Stimulated activated memory B cell treated with anti-CD40 and anti-IgM and Interleukin-4, amounts not matched to agents 10 μg/mL and 1 μg/mL and 100 μg/mL, for 72 hours (primary cell): ENCODE measurements at places on chromosomes 3 and 15.

GRCh38 chr3:105353485-105354161, 13.1 kb upstream of the ALCAM start:
- ATAC-seq, result peak; percentile 56

DNA sequence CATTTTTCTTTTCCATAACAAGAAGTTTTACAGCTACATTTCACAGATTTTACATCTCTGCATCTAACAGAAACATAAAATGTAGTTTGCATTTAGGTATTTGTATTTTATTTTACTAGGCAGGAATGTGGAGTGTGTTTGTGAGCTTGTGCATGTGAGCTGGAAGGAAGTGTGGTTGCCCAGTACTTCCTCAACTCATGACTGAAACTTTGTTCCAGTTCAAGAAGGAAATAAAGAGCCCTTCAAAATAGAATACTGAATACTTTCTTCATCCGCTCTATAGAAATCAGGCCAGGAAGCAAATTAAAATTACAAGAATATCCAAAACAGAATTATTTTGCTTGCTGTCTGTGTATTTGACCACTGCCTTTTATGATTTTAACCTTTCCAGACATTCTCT, 81.3 kb downstream of the CHL1 start:
- peak; percentile 59 for ATAC-seq

DNA sequence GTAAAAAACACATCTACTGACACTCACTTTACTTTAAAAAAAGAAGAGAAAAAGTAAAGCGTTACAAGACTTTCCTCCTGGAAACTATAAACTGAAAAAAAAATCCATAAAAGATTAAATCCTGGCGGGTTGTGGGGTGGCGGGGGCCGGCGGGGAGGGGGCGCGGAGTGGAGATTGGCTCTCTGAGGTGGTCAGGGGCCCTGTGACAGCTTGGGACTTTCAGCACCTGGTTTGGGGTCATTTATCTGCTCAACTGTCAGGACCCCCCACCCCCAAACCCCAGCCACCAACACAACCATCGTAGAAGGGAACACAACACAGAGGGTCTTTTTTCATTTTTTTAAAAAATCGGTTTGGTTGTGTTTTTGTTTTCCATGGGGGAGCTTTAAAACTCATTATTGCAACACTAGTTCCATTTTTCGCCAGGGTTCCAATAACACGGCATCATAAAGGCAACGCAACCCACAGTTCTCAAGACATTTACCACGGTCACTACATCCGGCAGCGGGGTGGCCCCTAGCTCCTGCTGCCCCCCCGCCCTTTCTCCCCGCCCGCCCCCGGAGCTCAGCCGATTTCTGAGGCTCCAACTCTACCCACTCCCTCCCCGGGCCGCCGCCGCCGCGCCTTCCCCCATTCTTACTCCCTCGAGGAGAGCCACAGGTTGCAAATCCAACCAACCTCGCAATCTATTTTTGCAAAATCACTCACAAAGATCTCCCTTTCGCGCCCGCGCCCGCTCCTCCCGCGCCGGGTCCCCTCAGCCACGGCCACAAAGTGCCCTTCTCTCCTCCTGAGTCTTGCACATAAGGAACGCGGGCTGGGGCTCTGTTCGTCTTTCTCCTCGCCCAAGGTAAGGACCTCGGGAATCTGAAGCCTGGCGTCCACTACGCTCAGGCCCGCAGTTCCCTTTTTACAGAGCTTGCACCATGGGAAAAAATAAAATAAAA, 1.8 kb downstream of the BCL6 start:
- ATAC-seq, result no peak

- peak; percentile 87 for ATAC-seq
Observed at GRCh38 chr15:49215768-49216739, 46.0 kb downstream of the GALK2 start.

DNA sequence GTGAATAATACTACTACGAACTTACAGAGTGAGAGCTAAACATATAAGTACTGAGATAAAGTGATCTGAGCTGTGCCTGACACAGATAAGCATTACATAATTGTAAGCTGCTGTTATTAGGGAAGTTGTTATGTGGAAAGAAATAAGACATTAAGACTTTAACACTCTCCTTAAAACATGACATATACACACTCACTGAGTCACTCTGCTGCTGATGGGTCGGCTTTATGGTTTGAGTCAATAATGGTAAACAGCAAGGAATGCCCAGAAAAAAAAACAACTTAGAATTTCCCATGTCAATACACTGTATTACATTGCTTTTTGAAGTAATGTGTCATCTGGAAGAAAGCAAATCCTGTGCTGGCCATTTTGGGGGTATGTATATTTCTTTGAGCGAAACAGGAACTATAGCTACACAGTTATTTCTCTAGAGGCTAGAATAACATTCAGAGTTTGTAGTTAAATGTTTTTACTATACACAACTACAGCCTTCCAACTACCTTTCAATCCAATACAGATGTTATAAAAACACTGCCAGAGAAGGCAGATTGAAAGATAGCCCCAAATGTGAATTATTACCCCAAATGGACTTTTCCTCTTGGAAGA, 22.8 kb upstream of the SPRED1 start:
- no peak for ATAC-seq

DNA sequence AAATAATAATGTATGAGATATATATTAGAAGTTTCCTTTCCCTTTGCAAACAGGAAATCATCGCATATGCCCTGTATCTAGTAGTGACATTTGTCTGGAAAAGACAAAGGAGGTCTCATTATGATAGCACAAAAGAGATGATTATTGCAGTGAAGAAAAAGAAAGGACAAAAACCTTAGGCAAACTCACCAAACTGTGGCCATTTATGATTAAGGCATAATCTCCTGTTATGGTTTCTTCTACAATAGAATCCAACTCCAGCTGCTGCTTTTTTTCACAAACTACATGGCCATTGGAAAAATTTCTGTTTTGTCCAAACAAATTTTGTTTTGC, 218.2 kb downstream of the ATP8B4 start:
- no peak for ATAC-seq

DNA sequence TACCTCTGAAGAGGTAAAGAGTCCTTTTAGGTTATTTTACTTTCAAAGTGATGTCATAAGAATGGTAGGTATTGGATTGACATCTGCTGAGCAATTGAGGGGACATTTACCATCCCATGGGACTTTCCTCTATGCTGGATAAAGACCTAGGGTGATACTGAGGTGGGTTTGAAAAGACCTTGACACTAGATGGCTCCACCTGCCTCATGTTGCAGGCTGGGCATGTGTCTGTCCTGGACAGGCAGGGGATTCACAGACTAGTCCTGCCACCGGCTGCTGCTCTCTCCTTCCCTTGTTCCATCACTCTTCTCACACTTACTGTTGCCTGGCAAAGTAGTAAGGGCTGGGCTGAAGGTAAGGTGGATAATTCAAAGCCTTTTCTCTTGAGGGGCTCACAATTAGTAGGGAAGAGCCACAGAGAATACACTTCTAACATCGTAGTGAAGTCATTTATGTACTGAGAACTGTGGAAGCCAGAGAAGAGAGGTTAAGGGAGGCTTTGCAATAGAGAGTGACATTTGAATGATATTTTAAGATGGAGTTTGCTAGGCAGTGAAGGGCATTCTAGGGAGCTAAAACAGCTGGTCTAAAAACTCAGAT, 27.7 kb downstream of the TRAK1 start:
- ATAC-seq, result peak; percentile 81

DNA sequence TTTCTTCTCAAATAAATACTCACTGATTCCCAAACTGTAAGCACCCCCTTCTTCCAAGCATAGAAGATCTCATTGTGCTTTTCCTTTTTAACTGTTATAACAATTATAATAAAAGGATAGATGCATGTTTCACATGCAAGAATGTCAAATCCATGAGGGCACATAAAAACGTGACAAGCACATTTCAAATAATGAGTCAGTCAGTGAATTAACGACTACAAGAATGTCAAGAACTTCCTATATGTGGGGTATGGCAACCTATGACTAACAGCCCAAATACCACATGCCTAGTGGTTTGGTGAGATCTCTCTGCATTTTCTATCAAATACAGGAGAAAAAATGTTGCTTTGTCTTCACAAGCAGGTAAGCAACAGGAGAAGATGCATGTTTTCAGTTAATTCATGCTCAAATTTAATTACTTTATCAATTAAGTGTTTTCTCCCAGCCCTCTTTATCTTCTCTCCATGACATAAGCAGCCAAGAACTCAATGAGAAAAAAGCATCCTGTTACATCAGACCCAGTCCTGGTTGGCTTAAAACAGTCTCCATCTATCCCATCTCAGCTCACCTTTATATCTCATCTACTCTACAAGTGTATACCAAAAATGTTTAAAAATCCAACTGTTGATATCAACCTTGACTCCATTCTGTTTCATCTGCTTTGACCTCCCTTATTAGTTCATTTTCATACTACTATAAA, 181.5 kb upstream of the LMCD1 start:
- no peak for ATAC-seq

- no peak for ATAC-seq
Observed at GRCh38 chr3:4063916-4064574, 239.1 kb upstream of the SETMAR start.
